Activated naive CD4-positive, alpha-beta T cell treated with anti-CD3 and anti-CD28 coated beads for 36 hours (primary cell): ENCODE measurements at places on chromosomes 16 and 17. TPM values are rescaled to one million over a fixed set of nuclear protein-coding genes. Genes with fewer than 3 reads are reported as not detected.
A peak's percentile ranks its signal among the peaks of the same experiment; 100 is the strongest.

The EXOC3L1 gene
- not detected for total RNA-seq

- H3K36me3 ChIP-seq, result no peaks in the 10 kb centered on the region
- no peak overlapping the region for H3K4me3 ChIP-seq
- peaks cover 20% of the 10 kb centered on the region for H3K4me1 ChIP-seq
- no peaks in the 10 kb centered on the region for H3K27me3 ChIP-seq
- peak overlapping the region; percentile 18 for H3K27ac ChIP-seq
- no peak for DNase-seq
These were observed 174.9 kb downstream of the SEC14L1 start for GRCh38 chr17:77315551-77316190.

The ZMYND15 gene
- 0.17 TPM for total RNA-seq

DNA sequence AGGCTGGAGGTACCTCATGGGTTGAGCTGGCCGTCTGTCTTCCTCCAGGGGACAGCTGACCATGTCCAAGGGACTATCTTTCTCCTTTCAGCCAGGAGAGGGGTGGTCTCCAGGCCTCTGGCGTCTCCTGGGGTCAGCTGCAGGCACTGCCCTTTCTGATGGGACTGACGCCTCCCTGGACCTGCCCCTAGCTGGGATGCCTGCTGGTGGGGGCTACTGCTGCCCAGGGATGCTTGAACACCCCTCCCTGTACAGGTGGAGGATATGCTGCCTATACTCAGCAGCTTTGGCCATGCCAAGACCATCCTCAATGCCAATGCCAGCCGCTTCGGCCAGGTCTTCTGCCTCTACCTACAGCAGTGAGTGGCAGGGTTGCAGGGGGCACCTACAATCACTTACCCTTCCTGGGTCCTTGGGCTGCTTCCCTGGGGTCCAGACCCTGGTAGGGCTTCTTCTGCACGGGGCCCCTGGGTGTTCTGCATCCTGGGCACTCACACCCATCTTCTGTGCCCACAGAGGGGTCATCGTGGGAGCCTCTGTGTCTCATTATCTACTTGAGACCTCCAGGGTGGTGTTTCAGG lies 4.2 kb downstream of the MYO15B start:
- DNase-seq, result no peak
- no peaks in the 10 kb centered on the region for H3K27me3 ChIP-seq
- no peak overlapping the region for H3K27ac ChIP-seq
- H3K4me1 ChIP-seq, result peaks cover 2% of the 10 kb centered on the region
- H3K4me3 ChIP-seq, result no peak overlapping the region
- H3K36me3 ChIP-seq, result no peaks in the 10 kb centered on the region

- no peaks in the 10 kb centered on the region for H3K36me3 ChIP-seq
- H3K27ac ChIP-seq, result no peak overlapping the region
- DNase-seq, result no peak
These were observed 11.5 kb upstream of the FOXF1 start for GRCh38 chr16:86498671-86499439.

The ANKFN1 gene
- total RNA-seq, result not detected

The SOST gene
- total RNA-seq, result not detected

DNA sequence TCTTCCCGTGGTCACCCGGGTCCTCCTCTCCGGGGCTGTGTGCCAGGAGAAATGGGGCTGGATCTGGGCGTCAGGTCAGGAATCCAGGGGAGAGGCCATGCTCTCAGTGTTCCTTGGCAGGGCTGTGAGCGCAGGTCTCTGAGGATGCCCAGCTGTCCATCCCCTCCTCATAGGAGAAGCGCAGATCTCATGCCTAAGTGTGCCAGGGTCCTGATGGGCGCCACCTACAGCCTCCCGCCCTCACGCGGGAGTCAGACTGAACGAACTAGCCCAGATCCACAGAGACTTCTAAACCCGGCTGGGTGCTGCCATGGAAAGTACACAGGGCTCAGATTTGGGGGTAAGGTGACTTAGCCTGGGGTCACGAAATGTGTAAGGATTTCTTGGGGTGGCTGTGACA lies 24.3 kb downstream of the MGRN1 start:
- H3K27ac ChIP-seq, result no peak overlapping the region
- no peaks in the 10 kb centered on the region for H3K27me3 ChIP-seq
- H3K4me3 ChIP-seq, result no peak overlapping the region
- peaks cover 6% of the 10 kb centered on the region for H3K36me3 ChIP-seq
- no peak for DNase-seq

GRCh38 chr17:43779145-43780125 lies 658 bp upstream of the DUSP3 start:
- no peak for DNase-seq
- H3K27me3 ChIP-seq, result peaks cover 13% of the 10 kb centered on the region
- H3K36me3 ChIP-seq, result peaks cover 1% of the 10 kb centered on the region
- H3K27ac ChIP-seq, result no peak overlapping the region

DNA sequence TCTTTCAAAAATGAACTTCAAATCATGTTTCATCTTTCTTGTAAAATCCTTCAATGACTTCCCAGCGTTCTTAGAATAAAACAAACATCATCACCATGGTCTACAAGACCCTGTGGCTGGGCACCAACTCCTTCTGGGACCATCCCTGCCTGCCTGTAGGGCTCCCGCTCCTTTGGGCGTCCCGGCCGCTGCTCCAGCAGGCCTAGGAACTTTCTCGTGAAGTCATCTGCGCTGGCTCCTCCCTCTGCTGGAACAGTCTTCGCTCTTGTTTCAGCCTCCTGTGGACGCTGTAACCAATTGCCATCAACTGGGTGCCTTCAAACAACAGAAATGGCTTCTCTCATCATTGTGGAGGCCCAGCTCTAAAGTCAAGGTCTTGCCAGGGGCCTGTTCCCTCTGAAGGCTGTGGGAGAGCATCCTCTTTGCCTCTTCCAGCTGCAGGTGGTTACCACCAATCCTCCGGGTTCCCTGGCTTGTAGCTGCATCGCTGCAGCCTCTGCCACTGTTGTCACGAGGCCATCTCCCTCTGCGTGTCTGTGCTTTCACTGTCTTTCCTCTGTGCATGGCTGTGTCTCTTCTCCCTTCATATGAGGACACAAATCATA lies 185.5 kb upstream of the SDK2 start:
- H3K27me3 ChIP-seq, result no peaks in the 10 kb centered on the region
- H3K4me1 ChIP-seq, result peaks cover 66% of the 10 kb centered on the region
- no peak overlapping the region for H3K4me3 ChIP-seq
- H3K36me3 ChIP-seq, result no peaks in the 10 kb centered on the region

The MYH13 gene
- total RNA-seq, result not detected

DNA sequence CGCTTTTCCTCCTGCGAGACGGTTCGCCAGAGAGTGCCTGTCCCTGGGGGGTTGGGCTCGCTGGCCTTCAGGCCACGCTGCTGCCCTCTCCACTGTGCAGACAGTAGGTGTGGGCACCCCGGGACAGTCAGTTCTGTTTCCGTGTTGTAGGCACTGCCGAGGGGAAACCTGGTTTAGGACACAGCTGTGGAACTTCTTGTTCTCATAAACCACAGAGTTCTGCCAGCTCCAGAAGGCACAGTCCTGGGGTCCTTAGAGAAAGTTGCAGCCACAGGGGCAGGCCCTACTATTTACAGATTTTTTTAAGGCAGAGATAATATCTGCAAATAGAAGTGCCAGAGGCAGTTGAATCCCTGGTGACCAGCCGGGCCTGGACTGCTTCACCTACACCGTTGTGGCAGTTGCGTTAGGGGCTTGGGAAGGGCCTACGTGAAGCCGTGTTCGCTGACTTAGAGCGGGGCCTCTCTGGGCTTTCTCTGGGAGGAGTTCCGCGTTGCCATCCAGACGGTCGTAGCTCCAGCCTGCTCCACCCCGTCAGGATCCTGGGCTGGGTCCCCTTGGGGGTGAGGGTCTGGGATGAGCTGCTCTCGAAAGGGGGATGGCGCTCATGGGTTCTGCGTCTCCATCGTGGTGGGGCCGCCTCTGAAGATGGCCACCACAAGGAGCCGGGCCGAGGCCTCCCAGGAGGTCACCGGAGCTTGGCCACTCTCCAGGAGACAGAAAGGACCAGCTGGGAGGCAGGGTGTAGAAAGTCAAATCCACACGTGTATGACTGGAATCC lies 126.3 kb downstream of the BANP start:
- H3K4me1 ChIP-seq, result no peaks in the 10 kb centered on the region
- DNase-seq, result no peak
- H3K36me3 ChIP-seq, result peaks cover 18% of the 10 kb centered on the region
- no peak overlapping the region for H3K4me3 ChIP-seq
- no peak overlapping the region for H3K27ac ChIP-seq

DNA sequence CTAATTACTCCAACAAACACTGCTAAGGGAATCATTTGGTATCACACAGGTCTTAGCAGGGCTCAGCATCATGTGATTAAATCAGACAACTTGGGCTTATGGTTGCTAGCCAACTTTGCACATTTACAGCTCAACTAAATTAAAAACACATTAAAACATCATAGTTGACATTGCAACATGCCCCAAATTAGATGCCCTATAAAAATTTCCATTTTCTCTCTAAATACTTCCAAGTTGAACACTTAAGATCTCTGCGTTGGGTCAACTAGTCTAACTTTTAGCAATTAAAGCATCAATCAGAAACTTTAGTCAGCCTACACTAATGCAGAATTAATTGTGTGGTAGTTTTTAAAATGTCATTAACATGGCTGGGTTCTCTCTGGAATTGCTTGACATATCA lies 12.1 kb downstream of the DNAJC7 start:
- H3K27me3 ChIP-seq, result no peaks in the 10 kb centered on the region
- no peak for DNase-seq
- H3K36me3 ChIP-seq, result peaks cover 13% of the 10 kb centered on the region
- H3K27ac ChIP-seq, result no peak overlapping the region
- H3K4me1 ChIP-seq, result peaks cover 40% of the 10 kb centered on the region

- peaks cover 11% of the 10 kb centered on the region for H3K4me1 ChIP-seq
- no peaks in the 10 kb centered on the region for H3K27me3 ChIP-seq
- no peak overlapping the region for H3K4me3 ChIP-seq
- H3K36me3 ChIP-seq, result no peaks in the 10 kb centered on the region
- DNase-seq, result peak; percentile 70
These were observed 4.7 kb downstream of the SLC12A3 start for GRCh38 chr16:56869513-56870275.

DNA sequence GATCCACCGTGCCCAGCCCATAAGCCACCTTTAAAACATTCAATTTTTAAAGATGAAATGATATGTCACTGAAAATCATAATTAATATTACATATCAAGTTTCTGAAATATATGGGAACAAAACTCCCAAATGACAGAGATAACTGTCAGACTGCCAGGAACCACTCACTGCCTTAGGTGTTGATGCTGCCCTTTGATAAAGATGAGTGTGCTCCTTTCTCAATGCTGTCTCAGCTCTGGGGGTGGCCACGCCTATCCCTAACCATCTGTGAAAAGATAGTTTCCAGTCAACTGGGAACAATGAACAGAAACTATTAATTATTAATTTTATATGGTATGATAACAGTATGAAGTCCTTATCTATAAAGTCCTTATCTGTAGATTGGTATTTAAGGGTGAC lies 177.7 kb downstream of the MYO1D start:
- DNase-seq, result no peak
- peaks cover 3% of the 10 kb centered on the region for H3K4me1 ChIP-seq
- H3K27ac ChIP-seq, result no peak overlapping the region
- no peaks in the 10 kb centered on the region for H3K36me3 ChIP-seq
- no peak overlapping the region for H3K4me3 ChIP-seq
- H3K27me3 ChIP-seq, result no peaks in the 10 kb centered on the region

The IRX5 gene
- total RNA-seq, result not detected

The ZPBP2 gene
- total RNA-seq, result not detected

DNA sequence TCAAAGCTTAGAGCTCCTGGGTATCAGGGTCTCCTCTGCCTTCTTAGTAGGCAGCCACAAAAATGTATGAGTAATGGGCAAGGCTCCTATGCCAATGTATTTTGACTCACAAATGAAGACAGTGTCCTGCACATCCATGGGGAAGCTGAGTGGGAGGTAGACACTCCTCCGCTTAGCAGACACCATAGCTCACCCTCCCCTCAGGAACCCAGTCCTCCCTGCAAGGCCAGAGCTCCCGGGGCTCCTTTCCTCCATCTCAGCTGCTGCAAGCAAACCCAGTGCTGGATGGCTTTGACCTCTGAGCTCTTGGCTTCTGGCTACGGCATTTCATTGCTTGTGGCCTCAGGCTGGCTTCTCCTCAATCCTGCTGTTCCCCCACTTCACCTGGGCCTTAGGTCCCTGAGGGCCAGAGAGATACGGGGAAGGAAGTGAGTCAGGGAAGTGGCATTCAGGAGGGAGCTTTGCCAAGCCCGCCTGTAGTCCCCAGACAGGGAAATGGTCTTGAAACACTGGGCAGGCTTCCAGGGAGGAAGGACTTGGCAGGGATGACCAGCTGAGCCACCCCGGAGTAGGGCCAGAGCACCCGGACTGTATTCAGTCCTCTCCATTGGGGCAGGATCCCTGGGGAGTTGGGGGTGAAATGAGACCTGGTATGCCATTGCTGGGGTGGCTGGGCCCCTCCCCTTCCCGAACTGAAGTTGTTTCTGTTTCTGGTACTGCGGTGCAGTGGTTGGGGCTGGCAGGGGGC lies 4.5 kb downstream of the ABCC3 start:
- H3K27me3 ChIP-seq, result peaks cover 29% of the 10 kb centered on the region
- H3K4me1 ChIP-seq, result no peaks in the 10 kb centered on the region
- no peak overlapping the region for H3K4me3 ChIP-seq
- H3K36me3 ChIP-seq, result no peaks in the 10 kb centered on the region
- no peak overlapping the region for H3K27ac ChIP-seq
- no peak for DNase-seq

GRCh38 chr16:1308977-1309885 lies at the start of gene UBE2I:
TSS of gene UBE2I (plus strand) at chr16:1309636. CDS start at chr16:1314031, 4,395 bp downstream.
- peak within 1 kb of the TSS; percentile 99 for H3K27ac ChIP-seq
- H3K4me3 ChIP-seq, result peak within 1 kb of the TSS; percentile 94
- no peaks in the 10 kb centered on the region for H3K27me3 ChIP-seq
- peaks cover 41% of the 10 kb centered on the region for H3K4me1 ChIP-seq

GRCh38 chr16:70553645-70554044 lies 30.0 kb downstream of the SF3B3 start:
- DNase-seq, result no peak
- H3K36me3 ChIP-seq, result peaks cover 73% of the 10 kb centered on the region
- peak overlapping the region; percentile 21 for H3K27ac ChIP-seq
- no peaks in the 10 kb centered on the region for H3K27me3 ChIP-seq
- peaks cover 16% of the 10 kb centered on the region for H3K4me1 ChIP-seq

The SRL gene
- not detected for total RNA-seq

- DNase-seq, result no peak
- peak overlapping the region; percentile 92 for H3K27ac ChIP-seq
- H3K4me3 ChIP-seq, result no peak overlapping the region
- H3K27me3 ChIP-seq, result no peaks in the 10 kb centered on the region
These were observed 17.7 kb downstream of the SLC7A6 start for GRCh38 chr16:68282064-68282452.
